ENCODE measurements at places on chromosomes 7 and 10.

GRCh38 chr7:98423043-98423442, 22.2 kb upstream of the BAIAP2L1 start:
- DNase-seq = peak; percentile 63

DNA sequence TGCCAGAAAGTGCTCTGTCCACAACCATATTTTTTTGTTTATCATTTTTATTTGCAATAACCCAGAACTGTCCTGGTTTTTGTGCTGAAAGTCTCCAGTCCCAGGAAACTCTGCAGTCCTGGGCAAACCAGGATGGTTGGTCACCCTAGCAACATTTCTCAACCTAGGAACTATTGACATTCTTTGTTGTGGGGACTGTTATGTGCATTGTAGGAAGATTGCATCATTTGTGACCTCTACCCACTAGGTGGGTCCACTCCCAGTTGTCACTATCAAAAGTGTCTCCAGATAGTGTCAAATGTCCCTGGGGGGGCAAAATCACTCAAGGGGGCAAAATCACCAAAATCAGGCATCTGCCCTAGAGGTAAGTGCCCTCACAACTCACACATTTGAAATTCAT, 14.0 kb upstream of the SRI start:
- no peak for DNase-seq

DNA sequence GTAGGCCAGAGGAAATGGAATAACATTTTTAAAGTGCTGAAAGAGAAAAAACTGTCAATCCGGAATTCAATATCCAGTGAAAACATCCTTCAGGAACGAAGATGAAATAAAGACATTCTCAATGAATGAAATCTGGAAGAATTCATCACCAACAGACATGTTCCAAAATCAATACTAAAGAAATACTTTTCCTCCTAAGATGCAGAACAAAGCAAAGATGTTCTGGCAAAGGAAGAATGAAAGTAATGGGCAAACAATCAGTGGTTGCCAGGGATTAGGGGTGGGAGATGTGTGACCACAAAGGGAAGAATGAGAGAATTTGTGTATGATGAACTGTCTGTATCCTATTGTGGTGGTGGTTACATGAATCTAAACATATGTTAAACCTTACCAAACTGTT, 52.8 kb upstream of the EEPD1 start:
- peak; percentile 86 for DNase-seq

- DNase-seq = no peak
These were observed 2.0 kb downstream of the RTKN2 start for GRCh38 chr10:62266611-62267010.

GRCh38 chr10:96645191-96645721, 58.4 kb upstream of the TM9SF3 start:
- DNase-seq = no peak
